Parietal lobe (tissue), 2 donors: ENCODE measurements at places on chromosomes 1 and 21. TPM values are rescaled to one million over a fixed set of nuclear protein-coding genes. Genes with fewer than 3 reads are reported as not detected.

Gene FLG
- total RNA-seq = not detected

Gene TRNP1
- 11.9 TPM for total RNA-seq

Gene OVAAL
- total RNA-seq = not detected

Gene SPOCD1
- total RNA-seq = 0.31 TPM

Gene GCSAML
- 0.31 TPM for total RNA-seq

Gene SEMA6C
- 40.1 TPM for total RNA-seq

Gene TENT5C
- 2.5 TPM for total RNA-seq

Gene UBXN10
- total RNA-seq = 2.5 TPM
